ENCODE measurements at places on chromosomes 11 and 22.

- no peak for DNase-seq
Measured at GRCh38 chr11:86150847-86151173, 81.9 kb upstream of the PICALM start.

DNA sequence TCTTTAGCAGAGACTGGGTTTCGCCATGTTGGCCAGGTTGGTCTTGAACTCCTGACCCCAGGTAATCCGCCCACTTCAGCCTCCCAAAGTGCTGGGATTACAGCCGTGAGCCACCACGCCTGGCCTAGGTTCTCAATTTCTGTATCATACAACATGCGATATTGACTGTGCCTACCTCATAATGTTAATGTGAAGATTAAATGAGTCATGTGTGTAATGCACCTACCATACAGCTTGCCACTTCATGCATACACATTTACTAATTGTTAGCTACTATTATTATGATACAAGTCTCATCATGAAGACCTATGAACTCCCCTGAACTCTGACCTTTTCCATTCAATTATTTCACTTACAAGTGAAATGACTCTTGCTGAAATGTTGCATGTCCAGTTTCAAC, 25.7 kb downstream of the AGBL2 start:
- DNase-seq: no peak

GRCh38 chr22:46557736-46558480, 20.5 kb upstream of the CELSR1 start:
- DNase-seq: no peak

DNA sequence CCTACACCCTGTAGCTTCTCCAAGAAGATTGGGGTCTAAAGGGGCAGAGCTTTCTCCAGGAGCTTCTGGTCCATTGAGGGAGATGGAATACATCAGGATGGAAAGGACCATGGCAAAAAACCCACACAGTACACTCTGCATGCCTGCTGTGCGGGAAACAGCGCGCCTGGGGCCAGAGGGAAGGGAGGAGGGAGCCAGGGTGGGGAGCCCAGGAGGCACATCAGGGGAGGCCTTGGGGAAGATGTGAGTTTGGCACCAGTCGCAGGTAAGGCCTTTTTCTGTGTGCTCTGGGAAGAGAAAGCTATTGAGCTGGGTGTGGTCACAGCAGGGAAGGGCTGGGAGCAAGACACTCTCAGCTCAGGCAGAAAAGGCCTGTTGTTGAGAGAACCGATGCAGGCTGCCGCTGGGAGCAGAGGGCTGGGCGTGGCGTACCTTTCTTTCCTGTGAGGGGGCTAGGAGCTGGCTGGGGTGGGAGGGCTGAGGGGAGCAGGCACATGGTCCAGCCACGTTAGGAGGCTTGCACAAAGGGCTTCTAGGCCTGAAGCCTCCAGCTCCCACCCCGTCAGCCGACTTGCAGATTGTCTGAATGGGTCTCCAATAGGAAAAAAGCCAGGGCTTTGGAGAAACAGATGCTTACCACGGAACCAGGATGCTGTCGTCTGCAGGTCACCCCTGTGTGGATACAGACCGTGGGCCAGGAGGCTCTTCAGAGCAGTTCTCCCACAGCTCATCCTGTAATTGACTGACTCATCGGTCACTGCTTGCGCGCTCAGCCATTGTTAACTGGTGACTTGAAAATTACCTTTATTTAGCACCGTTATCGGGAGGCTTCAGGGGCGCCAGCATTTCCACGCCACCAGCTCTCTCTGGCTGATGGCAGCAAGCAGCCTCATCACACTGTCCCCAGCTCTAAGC, 237.3 kb downstream of the ST3GAL4 start:
- DNase-seq: no peak

DNA sequence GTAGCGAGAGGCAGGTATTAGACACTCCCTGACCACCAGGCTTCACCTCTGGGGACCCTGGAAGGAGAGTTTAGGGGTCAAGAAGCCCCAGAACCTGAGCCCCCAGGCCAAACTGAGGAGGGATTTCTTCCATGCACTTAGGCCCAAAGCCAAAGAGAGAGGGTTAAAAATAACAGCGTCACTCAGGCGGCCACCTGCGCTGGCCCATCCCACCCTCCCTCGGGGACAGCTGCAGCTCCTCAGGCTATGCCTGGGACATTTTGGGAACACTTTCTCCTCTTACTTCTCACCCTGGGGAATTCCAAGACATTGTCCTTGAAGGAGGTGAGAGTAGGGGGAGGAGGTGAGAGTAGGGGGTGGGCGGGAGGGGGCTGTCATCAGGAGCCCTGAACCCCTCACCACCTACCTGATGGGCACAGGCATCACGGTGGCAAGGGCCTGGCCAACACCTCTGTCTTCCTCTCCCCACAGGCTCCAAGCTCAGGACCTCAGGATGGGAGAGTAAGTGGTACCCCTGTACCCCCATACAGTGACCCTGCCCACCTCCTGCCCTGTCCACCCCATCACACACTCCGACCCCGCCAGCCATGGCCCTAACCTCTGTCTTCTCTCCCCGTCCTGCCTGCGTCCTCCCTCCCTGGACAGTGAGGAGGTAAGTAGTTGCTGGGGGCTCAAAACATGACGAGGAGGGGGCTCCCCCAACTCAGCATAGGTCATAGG, 583 bp downstream of the TNNI2 start:
- DNase-seq: no peak

DNA sequence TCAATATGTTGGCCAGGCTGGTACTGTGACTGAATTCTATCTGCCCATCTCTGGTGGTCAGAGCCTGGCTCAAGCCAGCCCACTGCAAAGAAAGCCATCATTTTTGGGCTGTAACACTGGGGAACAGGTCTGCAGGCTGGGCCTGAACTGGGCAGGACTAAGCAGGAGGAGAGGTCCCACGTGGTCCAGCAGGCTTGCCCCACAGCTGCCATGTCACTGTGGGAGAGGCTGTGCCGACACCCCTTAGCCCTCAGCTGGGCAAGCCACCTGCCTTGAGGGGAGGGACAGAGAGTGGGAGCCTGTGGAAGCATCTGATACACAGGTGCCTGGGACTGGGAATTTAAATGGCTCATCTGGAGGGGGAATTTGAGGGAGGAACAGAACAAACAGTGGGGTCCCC, 66.7 kb upstream of the CLTCL1 start:
- DNase-seq: no peak

DNA sequence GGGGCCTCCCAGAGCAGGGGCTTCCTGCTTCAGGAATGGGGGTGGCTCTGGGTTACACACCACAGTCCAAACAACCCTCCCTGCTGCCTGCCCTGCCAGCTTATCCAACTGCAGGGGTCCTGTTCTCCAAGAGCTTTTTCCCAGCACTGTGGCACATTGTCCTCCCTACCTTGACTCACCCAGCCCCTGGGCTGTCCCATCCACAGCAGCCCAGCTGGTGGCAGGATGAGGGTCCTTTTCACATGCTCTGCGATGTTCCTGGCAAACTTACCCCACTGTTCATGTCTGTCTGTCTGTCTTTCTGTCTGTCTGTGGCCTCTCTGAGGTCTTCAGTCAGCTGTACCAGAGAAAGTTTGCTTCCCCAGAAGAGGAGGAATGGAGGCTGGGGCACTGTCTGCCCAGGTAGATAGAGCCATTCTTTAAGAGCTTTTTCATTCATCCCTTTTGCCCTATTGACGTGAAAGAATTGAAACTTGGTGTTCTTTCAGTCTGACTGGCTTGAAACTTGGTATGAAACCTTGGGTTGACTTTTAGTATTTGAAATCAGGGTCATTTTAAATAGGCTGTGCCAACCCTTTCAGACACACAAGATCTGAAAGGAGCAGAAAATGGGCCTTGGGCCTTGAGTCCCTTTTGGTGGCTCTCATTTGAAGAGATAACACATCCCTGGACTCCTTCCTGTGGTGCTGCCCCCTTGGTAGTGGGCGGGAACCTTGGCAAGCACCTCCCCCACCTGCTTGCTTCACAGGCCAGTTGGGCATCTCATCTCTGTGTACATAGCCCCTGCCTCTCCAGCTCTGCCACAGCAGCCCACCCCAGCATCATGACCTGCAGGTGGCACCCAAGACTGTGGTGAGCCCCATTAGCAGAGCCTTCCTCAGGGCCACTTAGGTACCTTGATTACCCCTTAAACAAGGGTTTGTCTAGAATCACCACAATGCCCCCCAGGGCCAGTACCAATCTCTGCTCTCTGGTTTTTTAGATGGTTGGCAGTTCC, 74.6 kb upstream of the SUSD2 start:
- DNase-seq: no peak

DNA sequence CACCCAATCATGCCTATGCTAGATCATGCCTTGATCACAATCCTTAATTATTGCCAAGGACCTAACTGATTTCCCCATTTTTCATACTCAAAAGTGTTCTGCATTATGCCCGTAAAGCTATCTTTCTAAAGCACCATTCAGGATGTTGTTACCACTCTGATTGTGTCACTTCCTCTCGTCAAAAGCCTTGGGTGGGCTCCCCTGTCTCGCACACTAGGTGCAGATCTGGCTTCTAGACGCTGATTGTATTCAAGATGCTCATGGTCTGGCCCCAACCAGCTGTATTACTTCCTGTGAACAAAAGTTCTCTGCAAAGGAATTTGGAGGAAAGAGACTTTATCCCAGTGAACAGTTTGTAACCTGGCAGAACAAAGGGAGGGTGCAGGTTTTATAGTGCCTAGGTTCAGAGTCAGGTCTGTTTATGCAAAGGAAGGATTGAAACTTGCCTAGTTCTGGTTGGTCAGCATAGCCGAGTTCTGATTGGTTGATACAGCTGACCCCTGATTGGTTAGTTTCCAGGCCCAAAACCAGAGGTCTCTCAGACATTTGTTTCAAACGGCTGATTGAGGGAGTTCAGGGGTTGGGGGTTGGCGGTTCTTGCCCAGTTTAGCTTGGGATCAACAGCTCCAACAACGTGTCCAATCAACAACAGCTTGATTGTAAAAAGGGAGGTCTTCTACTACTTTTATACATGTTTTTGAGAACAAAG, 25.4 kb downstream of the ATG13 start:
- no peak for DNase-seq

GRCh38 chr22:20729194-20729593, 44.7 kb upstream of the SERPIND1 start:
- no peak for DNase-seq

GRCh38 chr22:37669586-37669985, 5.8 kb upstream of the LGALS1 start:
- no peak for DNase-seq

DNA sequence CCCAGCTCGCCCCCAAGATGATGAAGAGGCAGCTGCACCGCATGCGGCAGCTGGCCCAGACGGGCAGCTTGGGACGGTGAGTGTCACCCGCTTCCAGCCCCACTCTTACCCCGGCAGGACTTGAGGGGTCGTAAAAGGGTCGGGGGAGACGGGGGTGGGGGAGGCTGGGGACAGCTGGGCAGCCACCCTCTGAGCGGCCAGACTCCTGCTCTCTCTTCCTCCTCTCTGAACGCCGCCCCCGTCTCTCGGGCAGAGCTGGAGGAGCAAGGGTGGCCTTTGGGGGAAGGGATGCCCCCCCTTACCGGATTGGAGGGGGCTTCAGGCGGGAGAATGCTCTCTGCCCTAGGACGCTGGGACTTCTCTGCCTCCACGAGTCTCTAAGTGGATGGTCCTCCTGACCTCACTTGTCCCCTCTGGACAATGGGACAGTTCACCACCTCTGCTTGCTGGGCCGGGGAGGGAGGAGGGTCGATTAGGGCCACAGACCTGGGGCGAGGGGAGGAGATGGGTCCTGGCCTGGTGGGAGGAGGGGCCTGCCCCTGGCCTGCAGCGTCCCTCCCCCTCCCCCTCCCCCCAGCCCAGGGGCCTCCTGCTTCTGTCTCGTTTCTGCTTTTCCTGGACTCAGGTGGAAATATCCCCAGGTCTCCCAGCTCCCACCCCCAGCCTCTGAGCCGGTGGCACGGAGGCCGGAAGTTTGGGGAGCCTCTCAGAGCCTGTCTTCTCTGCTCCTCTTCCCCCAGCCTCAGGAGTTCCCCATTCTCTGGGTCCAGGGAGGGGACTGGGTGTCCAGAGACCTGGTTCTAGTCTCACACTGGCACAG, 512 bp downstream of the SH3BP1 start:
- no peak for DNase-seq

GRCh38 chr22:20822240-20822639, 36.4 kb downstream of the PI4KA start:
- no peak for DNase-seq

DNA sequence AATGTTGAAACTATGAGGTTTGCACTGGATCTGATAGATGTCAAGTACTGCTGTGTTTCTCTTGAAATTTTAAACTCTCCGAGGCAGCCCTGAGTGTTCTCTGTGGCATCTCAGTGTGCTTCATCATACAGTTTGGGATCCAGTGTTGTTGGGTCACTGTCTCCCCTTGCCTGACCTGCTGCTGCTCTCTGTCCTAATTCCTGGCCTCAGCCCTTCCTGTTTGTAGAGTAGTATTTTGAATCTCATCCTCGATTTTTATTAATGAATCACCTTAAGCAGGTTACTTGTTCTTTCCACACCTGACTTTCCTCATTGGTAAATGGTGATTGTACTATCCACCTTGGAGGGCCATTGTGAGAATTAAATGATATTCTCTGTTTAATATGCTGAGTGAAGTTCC, 70.7 kb upstream of the PAX6 start:
- no peak for DNase-seq

- DNase-seq: no peak
Measured at GRCh38 chr11:62791501-62792201, at the start of gene TMEM223. Gene TMEM223, minus strand, starts transcription at chr11:62792006. Its CDS starts 12 bp downstream, at chr11:62791994.

DNA sequence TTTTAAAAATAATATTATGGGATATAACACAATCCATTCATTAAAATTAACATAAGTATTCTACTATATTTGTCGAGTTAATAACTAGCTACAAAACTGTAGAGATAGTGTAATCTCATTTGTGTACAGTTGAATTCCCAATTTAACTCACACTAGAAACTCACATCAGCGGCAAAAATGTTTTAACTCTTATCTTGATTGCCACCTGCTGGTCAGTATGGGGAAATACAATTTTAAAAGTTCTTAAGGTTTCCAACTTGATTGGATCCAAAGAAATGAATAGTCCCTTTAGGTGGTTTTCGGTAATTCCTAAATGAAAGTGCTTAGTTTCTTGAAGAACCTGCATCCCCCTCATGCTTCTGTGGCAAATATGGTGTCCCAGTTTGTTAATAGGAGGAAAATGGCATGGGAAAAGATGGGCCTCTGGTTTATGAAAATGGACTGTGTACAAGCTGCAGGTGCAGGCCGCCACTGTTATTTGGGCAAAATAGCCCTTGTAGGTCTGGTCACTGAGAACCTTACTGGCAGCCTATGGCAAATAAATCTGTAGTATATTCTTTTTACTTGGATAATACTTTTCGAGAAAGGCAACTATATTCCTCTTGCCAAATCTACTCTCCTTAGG, 33.7 kb upstream of the SLC17A6 start:
- no peak for DNase-seq

DNA sequence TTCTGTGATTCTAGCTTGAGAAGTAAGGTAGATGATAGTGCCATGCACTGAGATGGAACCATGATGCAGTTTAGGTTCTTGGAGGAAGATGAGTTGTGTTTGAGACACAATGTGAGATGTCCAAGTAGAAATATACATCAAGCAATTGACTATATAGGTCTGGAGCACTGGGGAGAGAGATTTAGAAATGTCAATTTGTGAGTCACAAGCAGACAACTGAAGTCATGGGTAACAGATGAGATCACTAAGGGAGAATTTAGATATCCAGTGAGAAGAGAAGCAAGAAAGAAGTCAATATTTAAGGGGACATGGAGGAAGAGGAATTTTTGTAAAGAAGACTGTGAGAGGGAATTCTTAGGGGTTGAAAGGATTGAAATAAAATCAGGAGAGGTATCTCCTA, 65.1 kb upstream of the RRAS2 start:
- DNase-seq: no peak

- no peak for DNase-seq
Measured at GRCh38 chr11:27563201-27563600, 56.6 kb upstream of the LIN7C start.

- DNase-seq: no peak
Measured at GRCh38 chr11:1274501-1274900, 34.9 kb downstream of the TOLLIP start.
